ENCODE measurements at places on chromosomes 13 and 19. TPM values are rescaled to one million over a fixed set of nuclear protein-coding genes. Genes with fewer than 3 reads are reported as not detected.

Gene ERFL
- total RNA-seq = 1.6 TPM

GRCh38 chr19:3556423-3556977 is 886 bp downstream of the MFSD12 start:
- DNase-seq = no peak

DNA sequence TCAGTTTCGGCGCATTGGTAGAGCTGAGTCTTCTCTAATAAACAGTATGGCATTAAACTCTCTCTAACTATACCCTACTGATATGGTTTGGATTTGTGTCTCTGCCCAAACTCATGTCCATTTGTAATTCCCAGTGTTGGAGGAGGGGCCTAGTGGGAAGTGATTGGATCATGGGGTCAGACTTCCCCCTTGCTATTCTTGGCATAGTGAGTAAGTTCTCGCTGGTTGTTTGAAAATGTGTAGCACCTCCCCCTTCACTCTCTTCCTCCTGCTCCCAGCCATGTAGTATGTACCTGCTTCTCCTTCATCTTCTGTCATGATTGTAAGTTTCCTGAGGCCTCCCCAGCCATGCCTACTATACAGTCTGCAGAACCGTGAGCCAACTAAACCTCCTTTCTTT is 682.7 kb upstream of the ARGLU1 start:
- DNase-seq = no peak

DNA sequence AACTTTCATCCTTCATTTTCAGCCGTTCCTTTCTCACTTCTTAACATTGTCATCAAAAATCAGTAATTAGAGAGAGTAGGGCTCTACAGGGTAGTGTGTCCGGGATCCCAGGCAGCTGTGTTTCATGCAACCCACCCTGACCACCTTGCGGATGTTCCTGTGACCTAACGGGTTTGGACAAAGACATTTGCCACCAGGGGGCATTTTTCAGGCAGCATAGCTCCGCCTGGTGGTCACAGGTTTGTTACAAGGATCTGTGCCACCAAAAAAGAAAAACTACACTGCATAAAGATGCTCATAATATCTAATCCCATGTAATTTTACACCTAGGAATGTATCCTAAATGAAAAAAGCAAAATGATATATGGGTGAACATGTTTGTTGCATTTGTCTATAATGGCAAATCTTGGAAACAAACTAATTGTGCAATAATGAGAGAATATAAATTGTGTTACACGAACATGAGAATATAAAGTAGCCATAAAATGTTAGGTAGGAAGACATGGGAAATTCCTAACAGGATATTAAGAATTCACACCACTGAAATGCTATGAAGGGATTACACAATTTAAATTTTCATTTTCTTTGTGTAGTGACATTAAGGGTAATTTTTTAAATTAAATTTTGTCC is 123.0 kb downstream of the SLC7A1 start:
- peak; percentile 73 for DNase-seq

Gene ZNF829
- total RNA-seq = 4.9 TPM

Gene CYP4F3
- 0.16 TPM for total RNA-seq
